Upper lobe of right lung (tissue), 1 donor: ENCODE measurements at places on chromosomes 11 and 22. TPM values are rescaled to one million over a fixed set of nuclear protein-coding genes. Genes with fewer than 3 reads are reported as not detected.

GRCh38 chr11:12090061-12090591, 20.3 kb upstream of the MICAL2 start:
- no peak overlapping the region for H3K4me3 ChIP-seq
- H3K27ac ChIP-seq: peak overlapping the region; percentile 88
- peaks cover 69% of the 10 kb centered on the region for H3K4me1 ChIP-seq
- H3K36me3 ChIP-seq: no peaks in the 10 kb centered on the region

DNA sequence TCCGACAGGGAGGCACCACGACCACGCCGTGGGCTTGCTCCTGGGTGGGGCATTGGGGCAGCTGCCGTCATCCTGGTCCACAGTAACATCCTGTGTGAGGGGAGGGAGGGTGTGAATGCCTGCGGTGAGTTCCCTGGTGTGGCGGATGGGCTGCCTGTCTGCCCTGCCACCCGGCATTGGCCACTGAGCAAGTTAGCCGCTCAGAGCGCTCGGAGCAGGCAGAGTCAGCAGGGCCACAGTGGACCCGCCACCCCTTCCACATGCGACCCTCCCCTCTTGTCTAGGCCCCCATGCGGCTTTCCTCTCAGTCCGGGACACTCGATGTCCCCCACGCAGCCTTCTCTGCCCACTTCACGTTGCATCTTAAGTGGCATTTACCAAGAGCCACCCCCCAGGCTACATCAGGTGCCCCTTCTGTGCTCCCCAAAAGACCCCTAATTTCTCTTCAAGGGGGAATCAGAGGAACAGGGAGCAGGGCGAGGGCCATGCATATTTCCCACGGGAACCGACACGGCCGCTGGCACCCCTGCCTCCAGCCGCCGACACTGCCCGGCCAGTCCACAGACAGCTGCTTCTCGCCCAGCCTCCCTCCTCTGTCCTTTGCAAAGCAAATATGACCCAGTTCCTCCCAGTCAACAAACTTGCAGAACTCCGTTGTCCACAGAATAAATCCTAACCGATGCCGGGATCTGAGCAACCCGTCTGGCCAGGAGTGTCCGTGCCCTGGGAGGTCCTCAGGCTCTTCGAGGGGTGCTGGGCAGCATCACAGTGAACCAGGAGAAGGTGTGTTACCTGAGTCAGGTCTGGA, 1482.1 kb downstream of the TBC1D22A start:
- H3K27me3 ChIP-seq: peaks cover 4% of the 10 kb centered on the region
- H3K4me3 ChIP-seq: no peak overlapping the region
- DNase-seq: peak; percentile 57
- H3K27ac ChIP-seq: no peak overlapping the region

DNA sequence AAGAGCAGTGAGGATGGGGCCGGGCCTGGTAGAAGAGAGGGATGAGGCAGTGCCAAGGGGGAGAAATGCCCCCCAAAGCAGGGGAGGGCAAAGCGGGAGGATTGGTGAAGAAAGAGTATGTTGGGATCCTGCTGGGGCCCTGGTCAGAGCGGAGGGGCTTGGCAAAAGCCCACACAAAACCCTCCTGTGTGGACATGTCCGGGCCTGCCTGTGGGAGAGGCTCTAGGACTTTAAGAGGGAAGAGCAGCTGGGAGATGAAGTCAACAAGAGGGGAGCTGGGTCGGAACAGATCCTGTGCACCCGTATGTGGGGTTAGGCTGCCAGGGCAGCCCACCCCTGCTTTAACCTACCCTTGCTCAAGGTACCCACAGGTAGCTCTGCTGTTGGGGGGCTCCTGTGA, 25.8 kb downstream of the ART5 start:
- no peaks in the 10 kb centered on the region for H3K27me3 ChIP-seq
- peaks cover 10% of the 10 kb centered on the region for H3K4me1 ChIP-seq
- DNase-seq: peak; percentile 18
- H3K27ac ChIP-seq: no peak overlapping the region
- no peaks in the 10 kb centered on the region for H3K36me3 ChIP-seq

DNA sequence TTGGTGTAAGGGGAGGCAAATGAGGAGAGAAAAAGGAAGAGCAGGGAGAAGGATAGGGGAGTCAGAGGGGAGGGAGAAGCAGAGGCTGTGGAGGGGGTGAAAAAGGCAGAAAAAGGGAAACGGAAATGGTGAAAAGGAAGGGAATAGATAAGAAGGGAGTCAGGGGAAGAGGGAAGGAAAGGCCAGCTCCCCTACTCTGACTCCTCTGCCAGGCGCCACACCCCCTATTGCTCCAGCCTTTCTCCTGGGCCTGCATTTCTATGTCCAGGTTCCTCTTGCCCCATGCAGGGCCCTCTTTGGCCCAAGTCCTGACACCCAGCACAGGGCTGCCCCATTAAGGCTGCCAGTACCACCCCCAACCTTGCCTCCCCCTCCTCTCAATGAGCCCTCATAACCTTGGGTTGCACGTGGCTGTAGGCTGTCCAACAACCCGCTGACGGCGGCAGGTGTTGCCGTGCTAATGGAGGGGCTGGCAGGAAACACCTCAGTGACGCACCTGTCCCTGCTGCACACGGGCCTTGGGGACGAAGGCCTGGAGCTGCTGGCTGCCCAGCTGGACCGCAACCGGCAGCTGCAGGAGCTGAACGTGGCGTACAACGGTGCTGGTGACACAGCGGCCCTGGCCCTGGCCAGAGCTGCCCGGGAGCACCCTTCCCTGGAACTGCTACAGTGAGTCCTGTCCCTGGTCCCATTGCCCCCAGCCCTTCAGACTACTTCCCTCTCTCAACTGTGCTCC, 3.4 kb upstream of the NHERF4 start:
- H3K36me3 ChIP-seq: peaks cover 18% of the 10 kb centered on the region
- H3K4me1 ChIP-seq: no peaks in the 10 kb centered on the region
- no peak overlapping the region for H3K4me3 ChIP-seq

DNA sequence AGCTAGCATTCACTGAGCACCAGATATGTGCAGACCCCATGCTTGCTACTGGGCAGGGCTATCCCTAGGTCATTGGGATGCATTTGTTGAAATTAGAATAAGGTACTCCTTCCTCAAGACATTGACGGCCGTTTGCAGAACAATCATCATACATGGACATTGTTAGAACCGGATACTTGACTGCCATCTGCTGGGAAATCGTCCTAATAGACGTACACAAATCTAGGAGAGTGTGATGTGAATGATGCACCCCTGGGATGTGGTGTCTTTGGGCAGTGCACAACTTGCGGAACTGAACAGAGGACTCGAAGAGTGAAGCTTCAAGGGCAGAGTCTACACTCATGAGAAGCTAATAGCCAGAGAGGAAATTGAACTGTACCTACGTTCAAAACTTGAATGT, 35.9 kb downstream of the MYO18B start:
- H3K4me3 ChIP-seq: no peak overlapping the region
- no peak for DNase-seq
- H3K36me3 ChIP-seq: no peaks in the 10 kb centered on the region
- H3K27me3 ChIP-seq: no peaks in the 10 kb centered on the region
- H3K4me1 ChIP-seq: no peaks in the 10 kb centered on the region

GRCh38 chr11:78228467-78228866, 39.7 kb downstream of the USP35 start:
- H3K4me3 ChIP-seq: no peak overlapping the region
- no peak for DNase-seq
- no peaks in the 10 kb centered on the region for H3K27me3 ChIP-seq

GRCh38 chr22:48247829-48248228, 1485.4 kb downstream of the TBC1D22A start:
- no peaks in the 10 kb centered on the region for H3K36me3 ChIP-seq
- no peaks in the 10 kb centered on the region for H3K4me1 ChIP-seq
- no peak overlapping the region for H3K4me3 ChIP-seq
- peaks cover 13% of the 10 kb centered on the region for H3K27me3 ChIP-seq
- H3K27ac ChIP-seq: no peak overlapping the region

GRCh38 chr11:19395050-19395449, 154.3 kb upstream of the E2F8 start:
- no peak overlapping the region for H3K4me3 ChIP-seq
- H3K36me3 ChIP-seq: no peaks in the 10 kb centered on the region
- H3K27ac ChIP-seq: no peak overlapping the region

DNA sequence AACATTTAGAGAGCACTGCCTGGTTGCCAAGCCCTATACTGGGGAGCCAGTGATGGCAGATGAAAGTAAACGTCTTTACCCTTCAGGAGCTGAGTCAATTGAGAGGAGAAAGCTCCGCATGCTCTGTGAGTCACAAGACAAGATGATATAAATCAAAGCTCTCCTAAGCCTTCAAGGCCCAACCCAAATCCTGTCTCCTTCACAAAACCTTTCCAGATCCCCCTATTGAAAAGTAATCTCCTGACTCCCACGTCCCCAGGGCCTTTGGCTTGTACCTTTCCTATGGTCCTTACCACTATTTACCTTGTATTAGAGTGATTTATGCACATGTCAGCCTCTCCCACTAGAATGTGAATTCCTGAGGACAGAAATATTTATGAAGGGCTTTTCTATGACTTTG, 230.1 kb upstream of the TENM4 start:
- H3K4me3 ChIP-seq: no peak overlapping the region
- no peaks in the 10 kb centered on the region for H3K27me3 ChIP-seq
- H3K27ac ChIP-seq: no peak overlapping the region
- DNase-seq: no peak
- H3K36me3 ChIP-seq: no peaks in the 10 kb centered on the region

DNA sequence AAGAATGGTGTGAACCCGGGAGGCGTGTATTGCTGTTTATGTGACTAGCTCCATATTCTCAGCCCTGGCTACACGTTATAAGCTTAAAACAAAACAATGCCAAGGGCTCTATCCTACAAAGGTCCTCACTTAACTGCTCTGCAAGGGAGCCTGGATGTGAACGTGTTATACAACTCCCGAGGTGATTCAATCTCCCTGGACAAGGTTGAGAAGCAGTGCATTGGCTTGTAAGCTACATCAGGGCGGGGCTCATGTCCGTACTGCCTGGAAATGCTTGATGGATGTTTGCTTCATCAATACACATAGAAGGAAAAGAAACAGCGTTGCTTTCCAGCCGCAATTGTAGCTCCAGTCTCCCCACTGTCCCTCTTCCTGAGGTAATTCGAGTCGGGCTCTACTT, 256.9 kb upstream of the SYN3 start:
- H3K4me1 ChIP-seq: no peaks in the 10 kb centered on the region
- H3K4me3 ChIP-seq: no peak overlapping the region
- no peak for DNase-seq
- H3K27me3 ChIP-seq: no peaks in the 10 kb centered on the region
- no peaks in the 10 kb centered on the region for H3K36me3 ChIP-seq
- no peak overlapping the region for H3K27ac ChIP-seq

GRCh38 chr11:117145393-117145761, 1.3 kb downstream of the PAFAH1B2 start:
- DNase-seq: no peak
- H3K36me3 ChIP-seq: peaks cover 9% of the 10 kb centered on the region
- peak overlapping the region; percentile 97 for H3K4me3 ChIP-seq

GRCh38 chr11:59705294-59705693, 8.4 kb downstream of the OR10V1 start:
- H3K4me1 ChIP-seq: no peaks in the 10 kb centered on the region
- H3K36me3 ChIP-seq: no peaks in the 10 kb centered on the region
- no peaks in the 10 kb centered on the region for H3K27me3 ChIP-seq
- no peak overlapping the region for H3K4me3 ChIP-seq

GRCh38 chr11:3177931-3178330, 12.8 kb upstream of the OSBPL5 start:
- no peaks in the 10 kb centered on the region for H3K4me1 ChIP-seq
- no peak overlapping the region for H3K4me3 ChIP-seq
- H3K36me3 ChIP-seq: no peaks in the 10 kb centered on the region
- no peaks in the 10 kb centered on the region for H3K27me3 ChIP-seq
- DNase-seq: no peak
- H3K27ac ChIP-seq: no peak overlapping the region

GRCh38 chr22:47112582-47112965, 350.1 kb downstream of the TBC1D22A start:
- H3K27ac ChIP-seq: no peak overlapping the region
- no peaks in the 10 kb centered on the region for H3K4me1 ChIP-seq
- H3K4me3 ChIP-seq: no peak overlapping the region

DNA sequence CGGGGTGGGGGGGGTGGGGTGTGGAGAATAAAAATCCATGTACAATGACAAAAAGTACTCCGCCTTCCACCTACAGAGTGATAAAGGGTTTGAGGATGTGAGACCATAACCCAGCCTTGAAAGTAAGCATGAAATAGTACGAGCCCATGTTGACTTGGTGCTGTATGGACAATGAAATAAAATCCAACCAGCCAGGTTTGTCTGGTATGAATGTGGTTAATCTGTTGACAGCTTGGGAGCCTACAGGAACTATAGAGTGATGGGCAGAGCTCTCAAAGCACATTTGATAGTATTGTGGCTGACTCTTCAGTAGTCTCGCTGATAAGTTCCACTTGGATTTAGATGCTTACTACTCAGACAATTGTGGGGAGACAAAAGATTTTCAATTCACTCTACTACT, 48.8 kb upstream of the CD44 start:
- no peaks in the 10 kb centered on the region for H3K27me3 ChIP-seq
- H3K36me3 ChIP-seq: no peaks in the 10 kb centered on the region
- H3K4me1 ChIP-seq: peaks cover 16% of the 10 kb centered on the region
- no peak for DNase-seq
- H3K27ac ChIP-seq: no peak overlapping the region

- peak overlapping the region; percentile 81 for H3K27ac ChIP-seq
- peaks cover 49% of the 10 kb centered on the region for H3K4me1 ChIP-seq
- H3K36me3 ChIP-seq: no peaks in the 10 kb centered on the region
- H3K27me3 ChIP-seq: no peaks in the 10 kb centered on the region
Measured at GRCh38 chr11:93541884-93542810, 1.0 kb downstream of the SMCO4 start.

DNA sequence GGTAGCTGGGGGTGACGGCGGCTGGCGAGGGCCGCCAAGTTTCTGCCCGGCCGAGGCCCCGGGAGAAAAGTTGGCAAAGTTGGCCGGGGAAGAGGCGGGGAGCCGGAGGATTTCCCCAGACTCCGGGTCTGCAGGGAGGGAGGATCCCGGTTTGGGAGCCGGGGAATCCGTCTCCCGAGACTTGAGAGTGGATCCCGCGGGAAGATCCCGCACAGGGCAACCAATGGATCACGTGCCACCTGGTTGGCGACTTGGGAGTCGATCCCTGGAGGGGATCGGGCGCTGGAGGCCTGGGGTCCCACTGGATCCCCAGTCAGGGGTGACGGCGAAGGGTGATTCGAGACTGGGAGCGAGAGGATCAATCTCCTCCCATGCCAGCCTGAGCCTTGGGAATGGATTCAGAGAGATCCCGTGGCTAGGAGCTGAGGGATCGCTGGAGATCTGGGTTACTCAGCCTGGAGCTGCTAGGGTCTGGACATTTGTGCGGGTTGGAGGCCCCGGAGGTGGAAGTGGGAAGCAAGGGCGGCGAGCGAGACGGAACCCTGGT, 394 bp downstream of the KIAA1671 start:
- no peaks in the 10 kb centered on the region for H3K36me3 ChIP-seq
- peak overlapping the region; percentile 73 for H3K4me3 ChIP-seq
- H3K27ac ChIP-seq: peak overlapping the region; percentile 84
- H3K4me1 ChIP-seq: peaks cover 7% of the 10 kb centered on the region
- no peaks in the 10 kb centered on the region for H3K27me3 ChIP-seq
- peak; percentile 83 for DNase-seq

KLHDC7B gene
- total RNA-seq: 0.69 TPM

OR56A1 gene
- total RNA-seq: not detected

VWCE gene
- total RNA-seq: 1.5 TPM

CDC42BPG gene
- total RNA-seq: 20.9 TPM

C22orf31 gene
- not detected for total RNA-seq
